Chondrocyte (in vitro differentiated cells): ENCODE measurements at places on chromosomes 1 and 21. TPM values are rescaled to one million over a fixed set of nuclear protein-coding genes. Genes with fewer than 3 reads are reported as not detected.

DNA sequence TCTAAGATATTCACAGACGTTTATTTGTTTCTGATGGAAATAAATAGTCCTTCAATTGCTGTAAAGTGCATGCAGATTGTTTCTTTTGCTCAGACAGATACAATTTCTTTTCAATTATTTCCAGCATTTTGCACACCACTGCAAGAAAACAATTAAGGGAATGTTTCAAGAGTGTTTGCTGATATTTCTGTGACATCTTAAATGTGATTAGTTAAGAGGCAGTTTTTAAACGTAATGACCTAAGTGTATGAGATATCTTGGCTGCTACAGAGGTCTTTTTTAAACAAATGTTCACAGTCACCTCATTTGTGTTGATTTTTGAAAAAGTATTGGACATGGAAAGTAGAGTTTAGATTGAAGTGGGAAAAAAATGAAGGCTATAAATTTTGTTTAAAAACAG lies 262.3 kb upstream of the BRINP3 start:
- no peak for DNase-seq

DNA sequence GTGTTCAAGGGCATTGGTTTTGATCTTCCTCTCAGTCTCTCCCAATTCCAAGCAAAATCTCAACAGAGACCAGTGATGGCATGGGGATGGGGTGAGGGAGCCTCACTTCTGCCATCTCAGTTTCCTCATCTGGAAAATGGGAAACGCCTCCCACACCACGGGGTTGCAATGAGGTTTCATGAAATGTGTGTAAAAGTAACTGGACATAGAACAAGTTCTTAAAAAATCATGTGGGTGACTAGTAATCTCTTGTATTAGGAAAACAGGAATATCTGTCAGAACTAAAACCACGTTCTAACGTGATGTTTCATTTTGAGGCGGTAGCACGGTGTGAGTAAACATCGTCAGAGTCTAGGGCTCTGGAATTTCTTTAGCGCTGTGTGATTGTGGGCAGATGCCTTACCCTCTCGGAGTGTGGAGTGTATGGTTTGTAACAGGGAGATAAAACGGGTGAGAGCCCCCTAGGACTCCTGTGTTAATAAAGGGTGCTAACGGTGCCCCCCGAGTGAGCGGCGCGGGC lies 55.5 kb upstream of the DNAJC6 start:
- no peak for DNase-seq

DNA sequence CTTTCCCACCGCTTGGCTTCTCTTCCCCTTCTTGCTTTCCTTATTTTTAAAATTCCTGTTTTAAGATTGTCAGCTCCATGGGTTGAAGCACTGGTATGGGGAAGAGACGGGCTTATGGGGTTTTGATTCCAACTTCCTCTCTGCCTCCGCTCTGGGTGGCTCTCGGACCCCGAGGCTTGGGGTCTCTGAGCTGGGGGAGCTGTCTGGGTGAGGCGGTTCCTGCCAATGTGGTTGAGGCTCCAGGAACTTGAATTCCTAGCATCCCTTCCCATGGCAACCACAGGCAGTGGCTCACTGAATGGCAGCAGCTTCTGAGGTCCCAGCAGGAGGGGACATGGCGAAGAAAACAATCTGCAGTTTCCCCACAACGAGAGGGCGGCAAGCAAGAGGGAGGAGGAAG lies 83.1 kb upstream of the C1orf174 start:
- peak; percentile 51 for DNase-seq

CTPS1 gene
- total RNA-seq = 40.2 to 84.5 TPM (median 79.4 TPM) in 3 replicates

- DNase-seq = no peak
Observed at GRCh38 chr1:178344513-178345091, 152.2 kb downstream of the CLEC20A start.

INSRR gene
- not detected in 3 replicates for total RNA-seq

- DNase-seq = no peak
Observed at GRCh38 chr1:117138561-117138960, 17.0 kb upstream of the TRIM45 start.

MRPS21 gene
- 56.4 to 68.3 TPM (median 58.5 TPM) in 3 replicates for total RNA-seq

ALX3 gene
- total RNA-seq = not detected in 3 replicates

DESI2 gene
- total RNA-seq = 57.2 to 65.6 TPM (median 62.9 TPM) in 3 replicates

RSPO1 gene
- total RNA-seq = not detected in 3 replicates

WDTC1 gene
- total RNA-seq = 30.8 to 32.4 TPM (median 31.2 TPM) in 3 replicates

DNA sequence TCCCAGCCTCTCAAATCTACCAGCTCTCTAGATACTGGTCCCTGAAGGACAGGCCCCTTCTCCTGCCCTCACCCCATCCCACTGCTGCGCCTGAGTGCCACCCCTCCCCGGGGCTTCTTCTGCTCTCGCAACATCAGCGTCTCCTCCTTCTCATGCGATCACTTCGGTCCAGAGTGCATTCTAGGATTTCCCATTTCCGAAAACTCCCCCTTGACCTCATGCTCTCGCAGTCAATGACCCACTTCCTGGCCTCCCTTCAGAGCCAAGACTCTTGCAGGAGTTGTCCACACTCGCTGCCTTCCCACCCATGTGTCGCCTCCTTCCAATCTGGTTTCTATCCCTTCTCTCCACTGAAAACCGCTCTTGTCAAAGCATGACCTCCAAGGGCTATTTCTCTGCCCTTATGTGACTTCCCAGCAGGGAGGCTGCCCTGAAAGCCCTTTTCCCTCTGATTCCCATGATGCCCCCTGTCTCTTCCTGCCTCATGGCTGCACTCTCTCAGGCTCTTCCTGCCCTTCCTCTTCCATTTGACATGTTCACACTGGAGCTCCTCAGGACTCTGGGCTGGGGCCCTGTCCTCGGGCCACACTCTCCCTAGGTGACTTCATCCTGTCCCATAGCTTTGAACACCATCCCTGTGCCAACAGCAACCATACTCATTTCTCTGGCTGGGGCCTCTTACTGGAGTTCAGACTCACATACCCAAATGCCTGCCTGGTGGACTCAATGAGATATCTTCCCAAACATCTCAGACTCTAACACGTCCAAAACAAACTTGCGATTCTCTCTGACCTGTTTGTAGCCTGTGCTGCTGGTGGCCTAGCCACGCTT lies 46.0 kb downstream of the LDLRAD2 start:
- DNase-seq = no peak

PRMT6 gene
- total RNA-seq = 13.0 to 18.8 TPM (median 13.2 TPM) in 3 replicates

DNA sequence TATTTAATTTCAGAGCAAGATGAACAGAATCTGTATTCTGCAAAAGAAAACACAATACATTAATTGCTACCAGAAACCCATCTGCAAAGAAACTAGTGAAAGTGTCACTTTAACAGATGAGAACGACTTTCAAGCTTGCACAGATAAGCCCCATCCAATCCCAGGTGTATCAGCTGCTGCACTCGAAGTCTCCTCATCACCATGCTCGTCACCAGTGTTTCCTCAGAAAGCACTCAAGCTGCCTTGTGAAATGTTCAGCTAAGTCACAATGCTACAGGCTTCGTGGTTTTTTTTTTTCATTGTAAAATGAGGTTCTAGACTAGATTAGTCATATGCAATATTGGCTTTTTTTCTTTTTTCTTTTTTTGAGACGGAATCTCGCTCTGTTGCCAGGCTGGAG lies 3.3 kb upstream of the TOMM20 start:
- no peak for DNase-seq

DNA sequence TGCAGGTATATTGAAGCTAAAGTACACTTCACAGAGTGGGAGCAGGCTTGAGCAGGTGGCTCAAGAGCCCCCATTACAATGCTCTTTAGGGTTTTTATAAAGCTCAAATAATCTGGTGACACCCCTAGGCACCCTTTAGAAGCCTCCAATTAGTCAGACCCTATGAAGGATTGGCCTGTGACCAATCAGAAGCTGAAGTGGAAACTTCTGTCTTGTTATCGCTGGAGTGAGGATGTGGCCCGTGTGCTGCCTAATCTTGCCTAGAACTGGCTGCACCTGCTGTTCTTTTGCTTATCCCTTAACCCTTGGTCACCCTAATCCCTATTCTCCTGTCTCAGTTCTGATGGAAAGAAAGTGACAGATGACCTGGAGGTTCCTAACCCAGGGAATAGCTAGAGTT lies 70.8 kb upstream of the ABCG1 start:
- DNase-seq = no peak

OR2T35 gene
- total RNA-seq = not detected in 3 replicates

DNA sequence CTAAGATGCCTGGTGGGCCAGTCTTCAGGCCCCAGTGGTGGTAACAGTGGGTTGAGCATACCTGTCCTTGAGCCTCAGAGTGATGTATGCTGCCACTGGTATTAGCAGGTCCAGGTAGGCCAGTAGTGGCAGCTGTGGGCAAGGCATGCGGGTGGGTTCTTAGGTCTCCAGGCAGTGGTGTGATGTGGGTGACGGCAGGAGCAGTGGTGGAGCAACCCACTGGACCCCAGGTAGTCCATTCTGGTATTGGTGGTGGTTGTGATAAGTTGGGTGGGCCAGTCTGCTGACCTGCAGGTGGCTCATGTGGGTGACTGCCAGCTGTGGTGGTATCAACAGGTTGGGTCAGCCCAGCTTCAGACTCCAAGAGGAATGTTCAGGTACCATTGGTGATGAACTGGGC lies 165.0 kb upstream of the GORAB start:
- DNase-seq = no peak

GRCh38 chr1:79188337-79188736 lies 181.8 kb upstream of the ADGRL4 start:
- no peak for DNase-seq

DNA sequence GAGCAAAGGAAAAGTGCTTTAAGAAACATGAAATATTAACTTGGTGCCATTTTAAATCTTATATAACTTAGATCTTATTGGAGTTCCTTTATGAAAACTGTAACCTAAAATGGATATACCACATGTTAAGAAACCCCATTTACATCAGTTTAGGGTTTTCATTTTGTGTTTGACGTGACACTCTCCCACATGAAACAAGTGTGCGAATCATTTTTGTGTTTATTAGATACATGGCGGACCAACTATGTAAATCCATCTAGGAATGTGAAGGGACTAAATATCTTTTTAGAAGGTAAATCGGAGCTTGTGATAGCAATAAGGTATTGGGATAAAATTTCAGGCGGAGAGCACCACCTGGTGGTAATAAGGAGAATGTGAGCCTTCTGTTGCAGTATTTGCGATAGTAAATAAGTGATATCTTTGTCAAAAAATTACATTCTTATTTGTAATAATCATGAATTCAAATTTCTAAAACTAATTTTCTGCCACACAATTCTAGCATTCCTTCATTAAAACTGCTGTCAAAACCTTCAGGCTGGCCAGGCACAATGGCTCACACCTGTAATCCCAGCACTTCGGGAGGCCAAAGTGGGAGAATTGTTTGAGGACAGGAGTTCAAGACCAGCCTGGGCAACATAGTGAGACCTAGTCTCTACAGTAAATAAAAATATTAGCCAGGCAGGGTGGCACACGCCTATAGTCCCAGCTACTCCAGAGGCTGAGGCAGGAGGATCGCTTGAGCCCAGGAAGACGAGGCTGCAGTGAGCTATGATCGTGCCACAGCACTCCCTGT lies 31.3 kb downstream of the SMAP2 start:
- DNase-seq = no peak

- DNase-seq = no peak
Observed at GRCh38 chr1:233424779-233425178, 97.3 kb downstream of the MAP3K21 start.

OR2T5 gene
- total RNA-seq = not detected in 3 replicates

DNA sequence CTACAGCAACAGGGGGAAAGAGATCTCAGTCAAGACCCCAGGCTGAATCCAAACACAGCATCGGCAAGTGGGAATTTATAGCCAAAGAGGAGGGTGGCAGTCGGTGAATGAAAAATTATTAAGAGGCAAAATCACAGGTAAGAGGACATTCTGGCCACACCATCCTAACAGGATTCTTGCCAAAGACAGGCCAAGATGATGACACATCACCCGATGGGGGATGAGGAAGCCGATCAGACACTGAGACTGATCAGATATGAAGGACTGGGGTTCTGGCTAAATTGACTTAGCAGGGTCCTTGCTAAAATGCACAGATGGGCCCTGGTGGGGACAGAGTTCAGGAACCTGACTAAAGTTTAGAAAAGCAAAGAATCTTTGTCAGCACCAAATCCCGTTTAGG lies 402.2 kb downstream of the SMYD3 start:
- no peak for DNase-seq

GRCh38 chr1:161718559-161719324 lies 2.6 kb upstream of the FCRLB start:
- DNase-seq = no peak
